Foreskin keratinocyte (primary cell): ENCODE measurements at places on chromosomes 3 and 15. TPM values are rescaled to one million over a fixed set of nuclear protein-coding genes. Genes with fewer than 3 reads are reported as not detected.

- no peak for DNase-seq
These were observed 71.4 kb upstream of the SLC7A14 start for GRCh38 chr3:170657312-170657711.

DNA sequence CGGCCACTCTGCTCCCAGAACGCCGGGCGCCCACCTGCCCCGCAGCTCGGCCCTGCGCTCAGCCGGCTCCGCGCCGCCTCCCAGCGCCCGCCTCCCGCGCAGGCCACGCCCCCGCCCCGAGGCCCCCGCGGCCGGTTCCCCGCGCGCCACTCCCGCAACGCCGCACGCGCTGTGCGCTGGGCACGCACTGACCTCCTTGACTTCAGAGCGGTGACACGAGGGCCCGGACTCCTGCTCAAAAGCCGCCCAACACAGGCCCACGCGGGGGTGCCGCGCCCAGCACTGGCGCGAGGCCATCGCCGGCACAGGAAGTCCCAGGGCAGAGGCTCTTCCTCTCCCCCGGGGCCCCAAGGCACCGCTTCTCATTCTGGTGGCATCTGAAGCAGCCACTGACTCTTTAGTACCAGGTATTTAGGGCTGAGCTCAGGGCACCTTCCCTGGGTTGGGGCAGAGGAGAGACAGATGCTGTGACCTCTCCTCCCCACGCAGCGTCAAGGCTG lies 12.4 kb downstream of the TNK2 start:
- peak; percentile 26 for DNase-seq

Gene CRYGS
- 1.1 and 1.3 TPM in 2 replicates for total RNA-seq

DNA sequence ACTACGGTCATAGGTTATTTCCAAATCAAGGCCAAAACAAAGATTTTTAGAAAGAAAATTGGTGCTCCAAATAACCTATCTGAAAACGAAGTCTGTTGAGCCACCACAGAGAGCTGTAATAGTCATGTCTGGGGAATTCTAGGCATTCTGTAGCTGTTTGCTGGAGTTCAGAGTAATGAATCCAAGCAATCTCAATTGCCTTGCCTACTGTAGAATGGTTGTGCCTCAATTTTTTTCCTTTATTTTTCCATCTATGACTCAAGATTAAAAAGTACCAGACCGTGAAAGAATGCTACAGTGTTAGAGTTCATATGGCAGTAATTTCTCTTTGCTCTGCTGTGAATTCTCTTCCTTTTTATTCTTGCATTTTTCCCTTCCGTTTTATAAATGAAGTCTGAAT lies 1007.2 kb upstream of the ALCAM start:
- peak; percentile 87 for DNase-seq

Gene GOLGA8J
- 0.07 TPM in 1 of 2 replicates, not detected in the other for total RNA-seq

GRCh38 chr3:53597136-53597915 lies 102.9 kb downstream of the CACNA1D start:
- no peak for DNase-seq

- DNase-seq: no peak
These were observed 364.6 kb upstream of the TBL1XR1 start for GRCh38 chr3:177561769-177562392.

DNA sequence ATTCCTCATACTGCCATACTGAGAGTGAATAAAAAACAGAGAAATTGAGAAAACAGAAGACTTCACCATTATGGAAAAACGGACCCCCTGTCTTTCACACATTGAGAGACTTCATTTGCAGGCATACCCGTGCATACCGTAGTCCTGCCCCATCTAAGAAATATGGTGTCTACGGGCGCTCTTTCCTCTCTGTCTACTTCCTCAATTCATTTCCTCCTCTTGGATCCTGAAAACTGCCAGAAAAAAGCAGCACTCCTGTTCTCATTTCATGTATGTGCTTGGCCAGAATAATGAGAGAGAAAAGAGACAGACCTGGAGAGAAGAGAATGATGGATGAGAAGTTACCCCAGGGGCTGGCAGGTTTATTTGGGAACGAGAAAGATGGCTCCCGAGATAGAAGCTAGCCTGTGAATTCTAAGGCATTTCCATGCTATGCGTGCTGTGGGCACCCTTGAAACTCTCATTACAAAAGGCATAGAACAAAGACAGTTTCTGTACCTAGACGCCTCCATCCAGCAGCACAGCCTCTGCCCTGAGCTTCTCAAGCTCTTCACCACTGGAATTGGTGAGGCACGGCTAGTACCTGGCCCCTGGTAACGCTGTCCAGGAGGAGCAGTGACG lies 62.5 kb upstream of the EPHB3 start:
- DNase-seq: no peak

Gene LCMT2
- 10.3 and 11.1 TPM in 2 replicates for total RNA-seq

Gene WDR49
- total RNA-seq: not detected in 2 replicates

Gene COL6A6
- total RNA-seq: not detected in 2 replicates

DNA sequence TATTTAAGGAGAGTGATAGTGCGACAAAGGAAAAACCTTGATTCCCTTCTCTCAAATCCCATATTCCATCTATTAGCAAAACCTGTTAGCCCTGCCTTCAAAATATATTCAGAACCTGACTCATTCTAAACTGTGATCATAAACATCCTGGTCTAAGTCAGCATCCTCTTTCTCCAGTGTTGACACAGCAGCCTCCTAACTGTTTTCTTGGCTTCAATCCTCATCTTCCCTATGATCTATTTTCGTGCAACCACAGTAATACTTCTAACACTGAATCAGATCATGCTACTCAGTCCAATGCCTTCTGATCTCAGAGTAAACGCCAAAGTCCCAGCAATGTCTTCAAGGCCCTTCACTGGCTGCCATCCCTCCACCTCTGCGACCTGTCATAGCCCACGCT lies 785.1 kb downstream of the EDEM1 start:
- no peak for DNase-seq

DNA sequence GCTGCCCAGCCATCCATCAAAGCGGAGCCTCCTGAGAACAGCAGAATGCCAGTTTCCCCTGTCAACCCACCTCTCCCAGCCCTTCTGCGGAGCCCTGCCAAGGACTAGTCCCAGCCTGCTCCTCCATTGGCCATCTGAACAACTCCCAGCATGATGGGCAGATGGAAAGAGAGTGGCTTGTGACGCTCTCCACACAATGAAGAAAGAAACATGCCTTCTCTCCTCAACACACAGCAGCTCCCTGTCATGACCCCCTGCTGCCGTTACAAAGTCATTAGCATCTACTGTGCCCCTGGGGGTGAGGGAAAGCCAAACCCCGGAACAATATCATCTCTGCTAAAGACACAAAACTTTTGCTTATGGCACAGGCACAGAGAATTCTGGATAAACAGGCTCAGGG lies 33.6 kb downstream of the MECOM start:
- no peak for DNase-seq

Gene PPP1R14D
- not detected in 2 replicates for total RNA-seq

Gene SCG5
- total RNA-seq: 12.3 and 46.3 TPM in 2 replicates

Gene CHL1
- total RNA-seq: not detected in 2 replicates

DNA sequence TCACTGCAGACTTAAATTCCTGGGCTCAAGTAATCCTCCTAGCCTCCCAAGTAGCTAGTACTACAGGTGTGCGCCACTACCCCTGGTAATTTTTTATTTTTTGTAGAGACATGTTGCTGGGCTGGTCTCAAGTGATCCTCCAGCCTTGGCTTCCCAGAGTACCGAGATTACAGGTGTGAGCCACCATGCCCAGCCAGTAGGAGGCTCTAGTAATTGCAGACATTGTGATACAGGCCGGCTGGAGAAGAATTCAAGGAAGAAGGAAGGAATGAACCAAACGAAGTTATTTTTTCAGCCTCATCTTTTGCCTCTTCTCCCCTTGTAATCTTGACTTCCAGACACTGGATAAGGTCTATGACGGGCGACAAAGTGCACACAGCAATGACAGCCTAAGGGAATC lies 3.2 kb upstream of the PPP4R2 start:
- no peak for DNase-seq

Gene RAB6B
- 0.41 and 0.42 TPM in 2 replicates for total RNA-seq

GRCh38 chr3:178900029-178900646 lies 171.5 kb downstream of the ZMAT3 start:
- DNase-seq: no peak

- no peak for DNase-seq
These were observed 423.5 kb downstream of the TUSC7 start for GRCh38 chr3:117133066-117133465.

Gene TMC3
- total RNA-seq: not detected in 2 replicates

DNA sequence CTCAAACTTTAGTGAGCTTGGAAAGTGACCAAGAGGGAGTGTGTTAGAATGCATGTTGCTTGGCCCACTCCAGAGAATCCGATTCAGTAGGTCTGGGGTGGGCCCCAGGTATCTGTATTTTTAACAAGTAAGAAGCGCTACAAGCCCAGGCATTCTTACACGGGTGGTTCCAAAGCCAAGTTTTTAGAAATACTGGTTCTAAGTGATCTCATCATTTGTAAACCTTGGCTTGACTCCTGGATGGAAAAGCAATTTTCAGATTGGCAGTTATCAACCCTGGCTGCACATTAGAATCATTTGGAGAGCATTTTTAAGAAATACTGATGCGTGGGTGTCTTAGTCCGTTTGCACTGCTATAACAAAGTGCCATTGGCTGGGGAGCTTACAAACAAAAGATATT lies 27.3 kb upstream of the ST8SIA2 start:
- peak; percentile 70 for DNase-seq

GRCh38 chr15:41992151-41992802 lies 19.9 kb upstream of the EHD4 start:
- no peak for DNase-seq

Gene CATSPER2
- 1.5 and 2.9 TPM in 2 replicates for total RNA-seq

- DNase-seq: no peak
These were observed 59.4 kb upstream of the MEF2A start for GRCh38 chr15:99506399-99506798.

Gene SCAANT1
- not detected in 2 replicates for total RNA-seq

GRCh38 chr3:31180274-31180673 lies 285.8 kb upstream of the GADL1 start:
- no peak for DNase-seq

DNA sequence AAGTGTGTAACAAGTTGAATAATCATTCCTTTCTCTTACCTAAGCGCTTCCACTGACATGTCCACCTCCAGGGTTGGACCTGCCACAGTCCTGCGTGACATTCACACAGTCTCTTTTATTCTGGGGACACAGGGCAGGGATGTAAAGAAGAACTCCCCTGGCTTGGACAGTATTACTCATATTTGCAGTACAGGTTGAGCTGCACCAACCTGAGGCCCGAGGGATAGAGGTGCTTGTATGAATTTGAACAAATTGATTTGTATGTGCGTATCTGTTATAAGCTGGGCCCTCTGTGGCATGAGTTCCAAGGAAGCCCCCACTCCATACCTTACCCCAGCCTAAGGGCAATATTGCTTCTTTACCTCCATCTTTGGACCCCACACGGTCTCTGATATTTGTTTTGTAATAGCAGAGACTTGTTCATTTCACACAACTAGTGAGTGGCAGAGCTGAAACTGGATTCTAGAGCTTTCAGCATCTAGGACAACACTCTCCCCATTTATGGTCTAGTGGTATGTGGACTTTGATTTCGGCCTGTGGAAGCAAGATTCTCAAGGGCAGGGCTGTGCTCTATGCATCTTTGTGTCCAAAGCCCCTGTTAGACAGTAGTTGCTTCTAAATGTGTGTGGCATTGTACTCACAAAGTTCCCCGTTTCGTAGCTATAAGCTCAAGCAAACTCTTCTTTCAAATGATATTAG lies 39.2 kb downstream of the FAH start:
- no peak for DNase-seq

- no peak for DNase-seq
These were observed 50.6 kb downstream of the GADL1 start for GRCh38 chr3:30843877-30844276.

Gene AZI2
- 69.1 and 69.8 TPM in 2 replicates for total RNA-seq

Gene PATL2
- 0.21 and 0.37 TPM in 2 replicates for total RNA-seq

Gene RTP3
- total RNA-seq: not detected in 2 replicates

Gene DUOX1
- total RNA-seq: 16.3 and 17.8 TPM in 2 replicates

GRCh38 chr3:179330438-179330837 lies 7.6 kb downstream of the ZNF639 start:
- DNase-seq: no peak

- DNase-seq: no peak
These were observed 76.6 kb upstream of the CPOX start for GRCh38 chr3:98670020-98670419.

Gene DCUN1D1
- 28.7 and 30.9 TPM in 2 replicates for total RNA-seq

DNA sequence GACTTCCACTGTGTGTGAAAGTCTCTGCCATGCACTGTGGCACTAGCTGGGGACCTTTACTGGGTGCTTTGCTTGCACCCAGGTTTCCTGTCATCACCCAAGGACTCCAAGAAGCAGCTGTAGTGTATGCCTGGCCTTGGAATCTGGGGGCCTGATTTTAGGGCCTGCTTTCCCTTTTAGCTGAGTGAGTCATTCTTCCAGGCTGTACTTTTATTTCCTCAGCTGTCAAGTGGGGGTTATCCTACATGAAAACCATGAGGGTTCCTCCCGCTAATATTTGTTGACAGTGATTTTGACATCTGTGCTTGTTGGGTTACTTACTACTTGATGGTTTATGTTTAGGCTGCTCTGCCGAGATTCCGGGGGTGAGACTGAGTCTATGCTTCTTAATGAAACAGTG lies 18.5 kb downstream of the GORASP1 start:
- DNase-seq: no peak

Gene GOLGA8A
- total RNA-seq: 13.3 and 16.9 TPM in 2 replicates
